ENCODE measurements at places on chromosomes 11 and 22.

DNA sequence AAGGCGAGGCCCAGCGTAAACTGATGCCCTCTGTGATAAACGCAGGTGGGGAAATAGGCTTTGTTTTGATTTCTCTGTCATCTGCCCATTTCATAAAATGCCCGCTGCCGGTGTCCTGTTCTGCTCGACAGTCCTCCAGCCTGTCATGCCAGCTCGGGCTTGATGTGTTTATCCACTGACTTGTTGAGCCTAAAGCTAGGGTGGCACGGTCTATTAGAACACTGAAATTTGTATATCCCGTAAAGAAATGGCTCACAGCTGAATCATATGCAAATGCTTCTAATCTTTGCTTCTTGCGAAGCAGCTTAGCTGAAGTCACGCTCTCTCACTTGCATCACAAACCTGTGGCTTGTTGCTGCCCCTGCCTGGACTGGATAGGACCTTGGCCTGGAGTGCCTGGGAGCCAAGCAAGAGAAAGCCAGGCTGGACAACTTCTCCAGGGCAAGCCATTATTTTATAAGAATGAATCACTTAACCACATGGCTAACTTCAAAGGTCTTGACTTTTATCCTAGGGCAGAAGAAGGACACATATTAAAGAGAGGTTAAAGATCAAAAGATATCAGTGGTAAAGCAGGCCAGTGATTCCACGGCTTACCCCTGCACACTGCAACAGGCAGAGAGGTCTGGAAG, 33.1 kb downstream of the EHF start:
- DNase-seq: peak; percentile 34

DNA sequence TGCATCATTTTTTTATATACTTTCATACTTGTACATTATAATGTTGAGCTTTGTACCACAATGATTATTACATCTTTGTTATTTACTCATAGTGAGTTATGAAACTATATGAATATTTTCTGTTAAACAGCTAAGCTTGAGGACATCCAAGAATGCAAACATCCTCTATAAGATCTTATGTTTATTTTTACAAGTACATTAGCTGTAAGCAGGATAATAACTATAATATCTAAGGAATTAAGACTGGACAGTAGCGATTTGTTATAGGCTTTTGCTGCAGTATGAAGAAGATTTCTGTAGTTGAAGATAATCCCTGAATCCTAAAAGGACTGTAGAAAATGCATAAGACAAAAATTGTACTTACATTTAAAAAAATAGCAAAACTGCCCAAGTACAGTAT, 176.0 kb downstream of the METTL15 start:
- no peak for DNase-seq

DNA sequence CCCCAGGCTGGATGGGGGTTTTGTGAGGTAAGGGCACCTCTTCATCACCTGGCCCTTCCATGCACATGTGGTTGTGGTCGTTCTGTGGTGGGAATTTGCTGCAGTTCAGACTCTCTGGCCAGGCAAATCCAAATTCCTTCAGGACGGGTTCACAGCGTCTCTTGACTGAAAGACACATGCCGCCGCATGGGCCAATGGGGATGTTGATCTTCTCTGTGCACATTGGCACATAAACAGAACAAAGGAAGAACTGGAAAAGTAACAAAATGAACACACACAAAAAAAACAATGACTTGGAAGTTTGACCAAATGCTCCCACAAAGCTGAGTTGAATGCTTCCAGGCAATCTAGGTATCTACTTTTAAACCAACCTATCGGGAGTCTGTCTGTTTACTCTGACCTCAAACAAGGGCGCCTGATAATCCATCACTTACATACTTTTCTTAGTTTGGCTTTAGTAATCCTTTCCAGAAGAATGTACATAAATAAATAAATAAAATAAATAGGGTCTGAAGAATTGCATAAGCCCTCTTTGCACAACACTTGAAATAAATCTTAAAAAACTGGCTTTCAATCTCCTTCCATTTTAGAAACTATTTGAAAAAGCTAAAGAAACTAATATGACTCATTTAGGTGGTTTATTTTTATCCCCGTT, 2.8 kb downstream of the FZD4 start:
- DNase-seq: no peak

- DNase-seq: no peak
Observed at GRCh38 chr11:77183431-77183984, 55.5 kb downstream of the MYO7A start.

- no peak for DNase-seq
Observed at GRCh38 chr11:32580967-32581366, 2.7 kb upstream of the EIF3M start.

DNA sequence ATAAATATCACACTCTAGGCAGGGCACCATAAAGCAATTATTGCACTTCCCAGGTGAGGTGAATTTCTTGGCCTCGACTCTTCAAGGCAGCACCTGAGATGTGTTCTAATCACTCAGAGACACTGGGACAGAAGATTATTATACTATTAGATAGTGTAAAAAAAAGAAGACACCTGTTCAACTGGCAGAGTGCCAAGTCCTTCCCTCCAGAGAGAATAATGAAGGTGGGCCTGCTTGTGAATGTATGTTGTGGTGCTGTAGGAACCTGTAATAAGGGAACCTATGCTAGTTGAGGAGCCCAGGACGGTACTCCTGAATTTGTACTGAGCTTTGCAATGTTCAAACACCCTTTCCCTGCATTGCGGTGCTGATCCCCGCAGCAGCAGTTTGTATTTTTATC, 107.5 kb downstream of the NXPE2 start:
- no peak for DNase-seq

- no peak for DNase-seq
Observed at GRCh38 chr22:26770624-26771023, 113.2 kb downstream of the MIAT start.

GRCh38 chr11:32962016-32962415, 53.7 kb upstream of the DEPDC7 start:
- DNase-seq: no peak

DNA sequence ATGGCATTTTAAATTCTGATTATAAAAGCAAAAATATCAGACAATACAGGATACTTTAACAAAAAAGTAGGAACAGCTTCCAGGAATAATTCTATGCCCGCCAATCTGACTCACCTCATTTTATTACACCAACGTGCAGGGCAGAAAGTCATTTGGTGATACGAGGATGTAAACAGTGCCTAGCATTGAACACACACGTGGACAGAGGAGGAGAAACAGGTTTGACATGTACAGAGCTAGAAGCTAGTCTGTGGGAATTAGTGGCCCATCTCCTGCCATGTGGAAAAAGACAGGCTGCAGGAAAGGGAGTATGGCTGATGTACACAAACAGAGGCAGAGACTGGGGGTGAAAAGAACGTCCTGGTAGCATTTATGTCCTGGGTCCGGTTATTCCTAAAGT, 9.0 kb upstream of the SPINDOC start:
- DNase-seq: no peak

- no peak for DNase-seq
Observed at GRCh38 chr11:6351782-6352382, 31.6 kb upstream of the CAVIN3 start.

- no peak for DNase-seq
Observed at GRCh38 chr11:72069787-72070251, 10.5 kb downstream of the NUMA1 start.

Measured in brain pericyte (primary cell).